Activated T-helper 1 cell treated with anti-CD3 and anti-CD28 coated beads, Interleukin-12 subunit alpha, Interleukin-12 subunit beta, Interleukin-2, Interleukin-4 antibody, amounts not matched to agents 30 ng/mL and 10 ng/mL and 1 ng/mL, durations not matched to agents 14 hours and 24 hours and 36 hours (primary cell): ENCODE measurements at places on chromosomes 12 and 14. TPM values are rescaled to one million over a fixed set of nuclear protein-coding genes. Genes with fewer than 3 reads are reported as not detected.

DNA sequence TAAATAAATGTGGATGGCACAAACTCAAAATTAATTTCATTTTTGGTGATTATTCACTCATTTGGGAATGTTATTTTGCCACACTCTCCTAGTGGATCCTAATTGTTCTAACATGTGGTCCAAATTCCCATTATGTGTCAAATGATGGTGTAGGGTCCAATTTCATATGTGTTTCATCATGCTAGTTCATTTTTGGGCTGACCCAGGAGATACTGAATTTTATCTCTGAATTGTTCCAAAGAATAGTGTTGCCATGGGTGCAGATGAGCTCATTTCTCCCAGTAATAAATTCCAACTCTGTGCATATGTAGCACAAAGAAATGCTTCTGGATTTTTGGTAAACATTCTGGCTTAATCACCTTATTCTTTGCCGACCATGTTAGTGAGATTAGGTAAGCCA is 23.5 kb upstream of the SEL1L start:
- no peak for DNase-seq

DNA sequence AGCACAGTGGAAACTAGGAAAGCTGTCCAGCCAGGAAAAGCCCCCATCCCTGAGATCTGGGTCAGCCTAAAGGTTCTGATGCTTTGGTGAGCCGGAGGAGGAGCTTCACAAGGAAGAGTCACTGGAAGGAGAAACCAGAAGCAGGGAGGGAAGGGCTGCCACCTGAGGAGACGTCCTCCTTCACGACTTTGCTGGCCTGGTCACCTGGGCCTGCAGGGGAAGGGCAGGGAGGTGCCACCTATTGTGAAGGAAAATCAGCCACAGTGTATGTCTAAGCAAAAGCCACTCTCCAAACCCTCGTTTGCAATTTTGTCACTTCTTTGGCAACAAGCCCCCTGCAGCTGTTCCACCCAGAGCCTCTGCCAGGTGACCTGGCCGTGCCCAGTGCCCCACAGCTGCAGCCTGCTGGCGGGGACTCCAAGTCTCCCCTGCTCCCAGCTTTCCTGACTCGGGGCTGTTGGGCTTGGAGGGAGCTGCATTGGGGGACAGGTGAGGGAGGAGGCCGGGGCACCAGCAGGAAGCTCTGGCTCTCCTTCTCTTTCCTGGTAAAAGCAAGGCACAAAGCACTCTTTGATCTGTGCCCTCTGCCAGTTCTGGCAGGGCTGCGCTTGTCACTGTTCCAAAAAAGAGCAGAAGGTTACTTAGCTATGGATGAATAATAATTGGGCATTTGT is 120.9 kb upstream of the BCL2L14 start:
- no peak for DNase-seq

DNA sequence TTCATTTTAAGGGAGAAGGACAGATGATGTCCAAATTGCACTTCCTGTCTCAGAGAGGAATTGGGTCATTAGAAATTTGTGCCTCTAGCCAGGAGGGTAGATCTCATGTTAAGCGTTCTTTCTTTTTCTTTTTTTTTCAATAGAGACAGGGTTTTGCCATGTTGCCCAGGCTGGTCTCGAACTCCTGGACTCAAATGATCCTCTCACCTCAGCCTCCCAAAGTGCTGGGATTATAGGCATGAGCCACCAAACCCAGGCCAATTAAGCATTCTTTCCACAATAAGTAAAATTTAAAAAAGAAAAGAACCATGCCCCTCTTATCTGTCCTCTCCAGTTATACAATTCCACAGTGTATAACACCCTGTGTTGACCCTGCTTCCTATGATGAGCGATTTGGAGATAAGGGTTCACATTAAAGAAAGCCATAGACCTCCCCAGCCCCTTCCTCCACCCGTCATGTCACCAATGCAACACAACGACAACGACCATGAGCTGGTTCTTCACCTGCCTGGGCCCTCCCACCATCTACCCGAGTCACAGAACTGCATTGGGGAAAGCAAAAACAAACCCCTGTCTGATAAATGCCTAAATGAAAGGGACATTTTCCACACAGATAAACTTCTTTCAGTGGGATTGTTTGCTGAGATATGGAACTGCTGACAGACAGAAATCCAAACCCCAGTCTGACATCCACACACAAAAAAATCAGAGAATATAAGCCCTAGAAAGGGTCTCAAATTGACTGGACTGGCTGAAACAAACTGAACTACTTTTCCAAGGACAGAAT is 37.3 kb downstream of the SSH1 start:
- DNase-seq: no peak

- DNase-seq: no peak
Measured at GRCh38 chr12:52369211-52369610, 1.9 kb upstream of the KRT85 start.

- no peak for DNase-seq
Measured at GRCh38 chr12:4951601-4952000, 41.9 kb downstream of the KCNA1 start.

DNA sequence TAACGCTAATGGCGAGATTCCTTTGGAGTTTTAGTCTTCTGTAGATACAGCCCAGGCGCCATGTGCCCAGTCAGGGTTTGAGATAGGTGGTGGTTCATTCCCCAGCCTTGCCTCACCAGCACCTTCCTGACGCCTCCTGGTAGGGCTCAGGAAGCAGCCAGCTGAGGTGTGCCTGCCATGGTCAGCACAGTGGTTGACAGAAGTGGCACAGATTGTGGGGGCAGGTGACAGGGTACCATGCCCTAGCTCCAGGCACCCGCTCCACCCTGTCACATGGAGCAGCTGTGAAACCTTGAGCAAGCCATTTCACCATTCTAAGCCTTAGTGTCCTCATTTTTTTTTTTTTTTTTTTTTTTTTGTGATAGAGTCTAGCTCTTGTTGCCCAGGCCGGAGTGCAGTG is 45.6 kb downstream of the EVL start:
- no peak for DNase-seq

DNA sequence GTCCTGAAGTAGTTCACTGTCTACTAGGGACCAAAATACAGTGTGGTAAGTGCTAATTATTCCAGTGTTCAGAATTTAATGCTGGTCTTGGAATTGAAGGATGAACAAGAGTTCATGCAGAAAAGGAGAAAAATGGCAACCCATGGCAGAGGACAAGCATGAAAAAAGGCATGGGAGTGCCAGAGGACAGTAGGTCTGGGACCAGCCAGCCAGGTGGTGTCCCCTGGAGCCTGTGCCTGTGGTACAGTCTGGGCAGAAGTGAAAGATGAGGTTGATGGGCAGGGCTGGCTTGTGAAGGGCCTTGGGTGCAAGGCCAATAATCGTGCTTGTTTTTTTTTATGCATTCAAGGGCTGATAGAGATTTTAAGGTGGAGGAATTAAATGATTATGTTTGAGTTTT is 21.0 kb downstream of the C12orf75 start:
- no peak for DNase-seq

DNA sequence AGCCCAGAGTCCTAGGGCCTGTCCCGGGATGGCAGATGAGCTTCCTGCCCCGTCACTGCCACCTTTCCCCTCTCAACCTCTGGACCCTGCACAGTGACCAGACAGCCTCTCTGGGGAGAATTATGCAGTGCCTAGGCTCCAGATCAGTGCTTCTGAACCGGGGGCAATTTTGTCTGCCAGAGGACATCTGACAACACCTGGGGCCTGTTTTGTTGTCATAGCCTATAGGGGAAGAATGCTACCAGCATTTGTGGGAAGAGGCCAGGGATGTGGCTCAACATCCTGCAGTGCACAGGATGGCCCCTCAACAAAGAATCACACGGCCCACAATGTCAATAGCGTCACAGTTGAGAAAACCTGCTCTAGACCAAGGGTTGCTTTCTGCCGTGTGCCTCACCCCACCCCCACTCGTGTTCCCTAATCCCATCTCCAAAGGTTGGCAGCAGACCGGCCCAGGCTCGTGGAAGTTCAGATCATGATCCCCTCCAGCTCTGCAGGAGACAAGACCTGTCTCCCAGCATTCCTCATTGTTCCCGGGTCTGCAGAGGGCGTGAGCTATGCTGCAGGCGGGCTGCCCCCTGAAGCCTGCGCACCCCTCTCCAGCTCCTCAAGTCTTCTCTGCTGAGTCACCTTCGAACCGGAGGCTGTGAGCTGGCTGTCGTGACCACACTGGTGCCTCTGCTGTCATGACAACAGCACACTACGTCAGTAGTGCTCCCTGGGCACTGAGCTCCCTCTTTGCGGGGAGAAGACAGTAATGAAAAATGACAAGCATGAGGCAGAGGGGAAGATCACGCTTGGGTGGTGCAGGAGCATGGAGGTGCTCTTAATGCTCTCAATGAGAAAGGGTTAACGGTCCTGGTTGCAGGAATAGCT is 2.0 kb upstream of the GAPDH start:
- peak; percentile 81 for DNase-seq

GRCh38 chr14:96567289-96567899 is 65.2 kb downstream of the PAPOLA start:
- DNase-seq: no peak

DNA sequence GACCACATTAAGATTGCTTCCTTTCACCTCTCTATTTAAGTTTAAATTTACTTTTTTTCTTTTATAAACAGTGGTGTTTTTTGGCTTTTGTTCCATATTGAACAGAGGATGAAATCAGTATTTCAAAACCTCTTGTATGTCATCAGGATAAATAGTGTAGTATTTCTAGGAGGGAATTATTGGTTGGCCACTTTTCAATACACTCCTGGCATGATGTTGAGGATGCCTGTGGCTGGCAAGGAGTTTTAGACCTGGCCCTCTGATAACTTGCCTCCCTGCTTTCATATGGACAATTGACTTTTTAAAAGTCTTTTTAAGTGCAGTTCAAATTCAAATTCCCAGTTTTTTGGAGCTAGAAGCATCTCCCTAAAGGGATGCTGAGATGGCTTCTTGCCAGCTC is 9.8 kb downstream of the TMTC2 start:
- no peak for DNase-seq

DNA sequence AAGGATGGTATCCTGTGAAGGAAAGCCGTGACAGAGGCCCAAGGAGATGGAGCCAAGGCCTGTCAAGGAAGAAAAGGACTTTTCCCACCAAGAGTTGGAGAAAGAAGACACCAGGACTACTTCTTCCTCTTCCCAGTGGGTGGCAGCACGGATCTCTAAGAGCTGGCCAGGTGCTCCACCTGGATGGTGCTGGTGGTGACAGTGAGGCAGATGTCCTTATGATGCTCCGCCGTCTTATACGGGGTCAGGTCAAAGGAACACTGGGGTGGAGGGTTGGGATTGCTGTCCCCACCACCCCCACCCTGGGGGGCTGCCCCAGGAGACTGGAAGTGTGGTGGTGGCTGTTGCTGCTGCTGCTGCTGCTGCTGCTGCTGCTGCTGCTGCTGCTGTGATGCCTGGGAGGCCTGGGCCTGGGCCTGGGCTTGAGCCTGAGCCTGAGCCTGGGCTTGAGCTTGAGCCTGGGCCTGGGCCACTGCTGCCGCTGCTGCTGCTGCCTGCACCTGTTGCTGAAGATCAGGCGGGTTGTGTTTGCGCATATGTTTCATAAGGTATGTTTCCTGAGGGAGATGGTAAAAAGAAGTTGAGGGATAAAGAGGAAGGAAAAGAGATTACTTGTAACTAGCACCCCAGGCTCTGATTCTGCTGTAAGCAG is 4.8 kb upstream of the ING4 start:
- no peak for DNase-seq

DNA sequence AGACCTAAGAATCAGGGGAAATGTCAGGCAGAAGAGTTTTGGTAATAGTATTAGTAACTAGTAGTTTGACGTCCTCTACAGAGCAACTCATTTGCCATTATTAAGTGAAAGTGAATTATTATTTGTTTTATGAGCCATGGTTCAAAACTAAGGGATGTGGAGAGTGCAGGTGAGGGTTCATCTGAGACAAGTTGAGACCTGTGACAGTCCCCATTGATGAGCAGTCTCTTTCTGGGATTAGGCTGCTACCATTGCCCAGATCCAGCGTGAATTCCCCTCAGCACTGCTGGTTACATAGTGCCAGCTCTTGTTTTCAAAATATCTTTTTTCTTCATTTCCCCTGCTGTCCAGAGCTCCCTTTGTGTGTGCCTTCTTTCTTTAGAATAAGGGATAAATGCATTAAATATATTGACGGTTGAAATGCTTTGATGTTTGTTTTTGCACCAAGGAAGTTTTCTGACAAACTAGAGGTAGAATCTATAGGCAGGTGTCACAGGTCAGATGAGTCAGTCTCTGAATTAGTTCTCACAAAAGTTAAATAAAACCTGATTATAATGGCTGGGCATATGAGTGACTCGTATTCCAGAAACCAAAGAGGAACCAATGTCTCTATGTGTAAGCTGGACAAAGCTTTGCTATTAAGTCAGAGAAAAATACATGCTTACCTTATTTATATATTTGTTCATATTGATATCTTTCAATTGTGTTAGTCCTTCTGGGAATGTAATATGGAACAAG is 381.4 kb downstream of the TMEM117 start:
- no peak for DNase-seq

DNA sequence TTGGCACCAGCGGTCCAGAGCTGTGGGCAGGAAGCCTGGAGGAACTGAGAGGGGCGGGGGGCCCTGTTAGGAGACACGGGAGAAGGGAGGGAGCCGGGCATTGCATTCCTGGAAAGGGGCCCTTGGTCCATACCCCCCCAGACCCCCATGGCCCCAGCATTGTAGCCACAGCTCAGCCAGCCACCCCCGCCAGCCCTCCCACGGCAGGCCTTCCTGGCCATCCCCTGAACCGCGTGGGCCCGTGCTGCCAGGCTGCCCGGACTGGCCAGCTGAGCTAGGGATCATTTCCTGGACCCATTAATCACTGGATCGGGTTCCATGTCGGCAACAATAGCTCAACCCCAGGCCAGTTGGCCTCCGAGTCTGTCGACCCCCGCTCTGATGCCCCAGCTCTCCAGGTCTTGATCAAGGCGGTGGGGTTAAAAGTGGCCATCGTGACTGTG is 39.8 kb upstream of the DIO3 start:
- no peak for DNase-seq

GRCh38 chr12:27506645-27507189 is 17.3 kb upstream of the PPFIBP1 start:
- DNase-seq: no peak

- no peak for DNase-seq
Measured at GRCh38 chr12:97168804-97169203, 261.7 kb downstream of the NEDD1 start.

- DNase-seq: no peak
Measured at GRCh38 chr14:68683326-68683725, 109.5 kb downstream of the ZFP36L1 start.

DNA sequence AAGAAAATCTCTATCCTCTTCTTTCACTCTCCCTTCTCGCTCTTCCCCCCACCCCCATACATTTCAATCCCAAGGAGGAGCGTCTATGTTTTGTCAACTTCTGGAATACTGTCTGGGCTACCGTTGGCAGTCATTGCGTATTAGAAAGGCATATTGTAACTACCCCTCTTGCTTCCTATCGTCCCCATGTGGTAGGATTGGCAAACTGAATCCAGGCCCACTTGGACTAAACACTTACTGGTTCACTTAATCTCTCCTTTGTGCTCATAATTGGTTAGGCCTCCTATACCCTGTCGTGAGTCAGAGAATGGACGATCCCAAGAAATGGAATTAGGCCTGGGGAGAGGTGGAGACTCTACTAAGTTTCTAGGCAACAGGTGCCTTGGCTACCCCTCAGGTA is 68.8 kb upstream of the SLC8A3 start:
- DNase-seq: no peak

The ATL1 gene
- 0.83 and 1.2 TPM in 2 replicates for total RNA-seq

The ATG101 gene
- total RNA-seq: 56.2 and 63.3 TPM in 2 replicates

The LBHD2 gene
- not detected in 2 replicates for total RNA-seq

The LUM gene
- total RNA-seq: not detected in 2 replicates
